HAP-1 (cell line): ENCODE measurements at places on chromosomes 4 and X.

DNA sequence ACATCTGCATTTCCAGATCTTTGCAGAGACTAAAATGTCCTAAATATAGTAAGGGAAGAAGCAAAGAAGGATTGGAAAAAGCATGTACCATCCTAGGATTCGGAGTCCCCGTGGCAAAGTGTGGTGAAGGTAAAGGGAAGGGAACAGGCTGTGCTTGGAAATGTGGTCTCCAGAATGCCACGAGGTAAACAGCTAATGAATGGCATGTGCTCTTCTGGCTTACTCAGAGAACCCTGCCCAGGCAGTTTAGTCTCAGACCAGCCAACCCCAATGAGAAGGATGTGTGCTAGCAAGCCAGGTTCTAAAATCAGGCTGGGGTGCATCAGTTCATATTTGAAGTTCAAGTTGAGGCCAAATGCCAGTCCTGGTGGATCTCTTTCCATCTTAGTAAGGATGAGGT is 113.1 kb downstream of the RS1 start:
- no peak for DNase-seq

- no peak for DNase-seq
These were observed 45.4 kb downstream of the BMPR1B start for GRCh38 chr4:94803181-94803580.

GRCh38 chrX:72079607-72080006 is 52.1 kb downstream of the RTL5 start:
- no peak for DNase-seq

DNA sequence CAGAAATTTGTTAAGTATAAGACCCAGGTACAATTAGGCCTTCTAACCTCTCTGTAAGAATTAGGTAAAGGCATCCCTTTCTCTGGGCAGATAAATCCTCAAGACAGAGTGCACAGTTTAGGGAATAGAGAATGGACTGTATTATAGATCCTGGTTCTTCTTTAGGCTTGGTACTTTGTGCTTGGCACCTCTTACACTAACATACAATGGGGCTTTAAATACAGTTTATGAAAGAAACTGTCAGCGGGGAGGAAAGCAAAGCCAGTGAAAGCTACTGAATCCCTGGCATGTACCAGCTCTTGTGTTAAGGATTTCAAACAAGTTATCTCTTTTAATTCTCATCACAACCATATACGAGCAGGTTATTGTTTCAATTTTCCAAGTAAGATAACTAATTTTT is 1350.0 kb downstream of the ADGRL3 start:
- DNase-seq = peak; percentile 20

DNA sequence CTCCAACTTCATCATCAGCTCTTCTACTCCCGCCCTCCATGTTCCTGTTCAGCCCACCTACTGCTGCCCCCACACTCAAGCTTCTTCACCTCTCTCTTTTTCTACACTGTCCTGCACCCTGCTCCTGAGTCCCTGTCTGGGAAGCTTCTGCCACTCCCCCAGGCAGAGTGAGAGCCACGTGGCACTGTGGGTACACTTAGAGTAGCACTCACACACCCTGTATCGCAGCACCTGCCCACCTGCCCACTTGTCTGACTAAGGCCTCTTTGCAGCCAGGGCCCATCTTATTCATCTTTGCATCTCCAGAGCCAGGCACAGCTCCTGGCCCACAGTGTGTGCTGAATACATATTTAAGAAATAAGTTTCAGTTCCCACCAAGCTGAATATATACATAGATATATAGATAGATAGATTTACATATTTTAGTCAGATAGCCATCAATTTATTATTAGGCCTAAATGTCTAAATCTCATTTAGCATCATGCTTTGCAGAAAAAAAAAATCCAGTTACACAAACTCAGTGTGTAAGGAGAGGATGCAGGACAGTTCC is 24.9 kb downstream of the CCDC149 start:
- no peak for DNase-seq

- DNase-seq = no peak
These were observed 25.3 kb downstream of the HOPX start for GRCh38 chr4:56655627-56656345.

DNA sequence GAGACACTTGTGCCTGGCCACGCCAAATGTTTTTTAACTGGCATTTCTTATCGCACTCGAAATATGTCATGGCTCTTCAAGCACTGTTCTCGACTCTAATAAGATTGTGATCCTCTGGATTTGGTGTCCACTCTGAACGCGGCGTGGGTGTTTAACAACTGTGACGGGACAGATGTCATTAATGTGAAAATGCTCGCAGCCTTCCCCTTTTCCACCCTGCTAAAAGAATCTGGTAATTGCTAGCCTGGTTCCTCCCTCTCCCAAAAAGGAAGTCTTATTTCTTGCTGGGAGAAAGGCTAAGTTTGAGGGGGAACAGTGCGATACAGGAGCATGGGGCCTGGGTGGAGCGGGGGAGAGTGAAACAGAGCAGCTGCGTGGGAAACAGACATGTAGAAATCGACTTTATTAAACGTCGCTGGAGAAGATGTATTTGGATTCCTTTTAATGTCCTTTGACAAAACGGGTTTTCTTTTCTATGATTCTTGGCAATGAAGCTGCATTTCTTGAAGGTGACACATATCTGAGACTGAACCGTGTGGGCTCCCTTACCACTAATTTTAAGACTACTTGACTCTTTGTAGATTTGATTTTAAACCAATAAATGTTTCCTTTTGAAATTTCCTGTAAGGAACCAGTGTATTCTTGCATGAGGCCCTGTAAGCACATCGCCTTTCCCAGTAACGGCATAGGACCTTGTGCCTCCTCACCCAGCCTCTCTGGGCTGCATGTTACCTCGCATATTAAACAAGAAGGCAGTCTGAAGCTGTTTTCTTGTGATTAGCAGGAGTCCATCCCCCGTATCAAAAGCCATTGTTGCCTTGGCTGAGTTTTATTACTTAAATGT is 17.8 kb downstream of the TBC1D1 start:
- DNase-seq = no peak
